IMR-90 (cell line): ENCODE measurements at places on chromosomes 3 and 15. TPM values are rescaled to one million over a fixed set of nuclear protein-coding genes. Genes with fewer than 3 reads are reported as not detected.

DAZL gene
- not detected in 2 replicates for total RNA-seq

FILIP1L gene
- 19.9 and 21.1 TPM in 2 replicates for total RNA-seq

LSAMP gene
- 7.9 and 8.1 TPM in 2 replicates for total RNA-seq

DLEC1 gene
- total RNA-seq: not detected in 2 replicates

CDC25A gene
- total RNA-seq: 9.7 and 10.6 TPM in 2 replicates

SMAD6 gene
- total RNA-seq: 3.6 and 4.8 TPM in 2 replicates

SCAMP2 gene
- 23.3 and 25.8 TPM in 2 replicates for total RNA-seq

TLR9 gene
- total RNA-seq: not detected in 2 replicates

IL20RB gene
- 0.56 and 0.72 TPM in 2 replicates for total RNA-seq

AKAP13 gene
- total RNA-seq: 46.4 and 46.9 TPM in 2 replicates

GUCA1C gene
- not detected in 2 replicates for total RNA-seq

EPHB3 gene
- 0.72 and 0.83 TPM in 2 replicates for total RNA-seq

GOLGA6A gene
- total RNA-seq: not detected in 2 replicates

ZKSCAN7 gene
- total RNA-seq: 4.7 TPM in 2 replicates

RETNLB gene
- total RNA-seq: not detected in 2 replicates

HRG gene
- total RNA-seq: not detected in 2 replicates

SLC30A4 gene
- 5.6 and 7.5 TPM in 2 replicates for total RNA-seq

GPR149 gene
- not detected in 2 replicates for total RNA-seq

PRSS50 gene
- total RNA-seq: not detected in 2 replicates

PLSCR5 gene
- total RNA-seq: not detected in 2 replicates

VGLL3 gene
- 96.7 and 97.3 TPM in 2 replicates for total RNA-seq

KLHL18 gene
- 38.9 and 76.2 TPM in 2 replicates for total RNA-seq

OSBPL10 gene
- total RNA-seq: 7.2 and 9.5 TPM in 2 replicates

PLS1 gene
- total RNA-seq: 0.90 and 1.7 TPM in 2 replicates

RTP4 gene
- not detected in 2 replicates for total RNA-seq

PLSCR2 gene
- total RNA-seq: not detected in 2 replicates

MEGF11 gene
- total RNA-seq: not detected in 2 replicates

HHATL gene
- not detected in 2 replicates for total RNA-seq

SH2D7 gene
- not detected in 2 replicates for total RNA-seq

ATP13A4 gene
- total RNA-seq: under 0.01 TPM in 1 of 2 replicates, not detected in the other

SEMA6D gene
- 17.4 and 18.3 TPM in 2 replicates for total RNA-seq

TMCO5A gene
- not detected in 2 replicates for total RNA-seq

TEX55 gene
- total RNA-seq: not detected in 2 replicates

USP8 gene
- 52.2 and 61.7 TPM in 2 replicates for total RNA-seq

SERINC4 gene
- under 0.01 TPM in 1 of 2 replicates, not detected in the other for total RNA-seq

TGM5 gene
- total RNA-seq: not detected in 2 replicates

PARP15 gene
- not detected in 2 replicates for total RNA-seq

RFT1 gene
- total RNA-seq: 23.5 and 28.6 TPM in 2 replicates

C3orf70 gene
- 1.8 and 2.8 TPM in 2 replicates for total RNA-seq

OR5AC2 gene
- not detected in 2 replicates for total RNA-seq

SH3GL3 gene
- total RNA-seq: not detected in 2 replicates

CLDN16 gene
- total RNA-seq: under 0.01 TPM in 2 replicates

NCK1 gene
- 23.7 and 50.3 TPM in 2 replicates for total RNA-seq

PTPRG gene
- total RNA-seq: 24.7 and 31.0 TPM in 2 replicates

NDN gene
- 40.1 and 50.3 TPM in 2 replicates for total RNA-seq

ZPLD1 gene
- total RNA-seq: under 0.01 TPM in 2 replicates

HAUS2 gene
- 22.4 and 29.2 TPM in 2 replicates for total RNA-seq

MED12L gene
- 0.18 and 0.28 TPM in 2 replicates for total RNA-seq
